ENCODE measurements at places on chromosomes 1 and 21.

- no peak for DNase-seq
Measured at GRCh38 chr1:186559601-186560116, 98.7 kb upstream of the PDC start.

- DNase-seq: no peak
Measured at GRCh38 chr1:224749916-224750315, 133.8 kb downstream of the CNIH3 start.

GRCh38 chr1:118621839-118622238, 366.3 kb downstream of the TBX15 start:
- DNase-seq: no peak

- no peak for DNase-seq
Measured at GRCh38 chr21:43994085-43994484, 18.0 kb upstream of the TRAPPC10 start.

DNA sequence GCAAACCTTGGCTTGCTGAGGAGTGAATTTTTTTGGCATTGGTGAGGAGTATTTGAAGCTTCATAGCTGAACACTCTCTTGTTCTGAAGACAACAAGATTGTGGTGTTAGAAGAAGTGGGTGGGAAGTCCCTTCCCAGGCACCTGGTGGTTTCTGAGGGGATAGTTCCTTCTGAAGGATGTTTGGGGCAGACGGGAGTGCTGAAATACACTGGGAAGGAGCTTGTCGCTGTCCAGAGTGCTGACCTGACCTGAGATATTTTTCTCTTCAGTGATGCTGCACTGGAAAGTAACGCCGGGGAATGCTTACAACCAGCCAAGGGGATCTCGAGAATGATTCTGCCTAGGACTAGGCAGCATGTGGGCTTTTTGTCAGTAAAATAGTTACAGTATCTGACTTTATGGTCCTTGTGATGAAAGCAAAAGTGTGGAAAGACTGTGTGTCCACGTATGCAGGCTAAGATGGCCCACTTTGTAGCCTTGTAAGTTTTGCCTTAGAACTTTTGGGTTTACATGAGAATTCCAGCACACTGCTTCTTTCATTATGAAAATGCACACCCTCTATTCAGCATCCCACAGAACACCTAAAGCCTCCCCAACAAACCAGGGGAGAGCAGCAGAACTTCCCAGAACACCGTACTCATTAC, 33.1 kb upstream of the NFASC start:
- no peak for DNase-seq

DNA sequence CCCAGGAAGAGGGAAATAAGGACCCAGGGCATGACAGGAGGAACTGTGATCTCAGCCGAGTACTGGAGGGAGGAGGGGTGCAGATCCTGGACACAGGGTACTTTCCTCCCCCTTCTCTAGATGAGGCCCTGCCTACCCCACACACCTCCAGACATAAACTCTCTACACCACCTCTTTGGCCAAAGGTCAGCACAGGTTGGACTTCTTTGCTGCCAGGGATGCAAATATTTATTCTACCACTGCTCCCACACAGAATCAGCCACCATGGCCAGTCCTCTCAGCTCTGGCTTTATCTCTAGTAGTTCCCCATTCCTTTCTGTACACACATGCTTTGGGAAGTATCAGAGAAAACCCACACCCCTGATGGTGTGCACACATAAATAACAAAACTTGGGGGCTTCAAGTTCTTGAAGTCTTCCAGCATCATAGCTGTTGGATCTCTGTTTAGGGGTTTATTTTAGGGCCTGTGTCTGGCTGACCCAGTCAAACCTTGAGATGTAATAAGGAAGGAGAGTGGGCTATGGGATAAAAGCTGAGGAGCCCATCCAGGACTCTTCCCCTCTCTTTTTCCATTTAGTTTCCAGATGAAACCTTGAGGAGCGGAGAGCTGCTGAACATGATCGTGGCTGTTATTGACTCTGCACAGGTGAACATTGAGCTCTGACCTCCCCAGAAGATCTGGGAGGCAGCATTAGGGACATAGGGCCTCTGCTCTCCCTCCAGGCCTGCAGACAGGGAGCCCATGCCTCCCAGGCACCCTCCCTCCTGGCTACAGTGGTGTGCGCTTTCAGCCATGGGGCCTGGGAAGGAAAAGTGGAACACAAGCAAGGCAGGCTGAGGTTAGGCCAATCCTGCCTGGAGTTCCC, 6.7 kb upstream of the SLC27A3 start:
- DNase-seq: no peak

GRCh38 chr21:45809421-45809820, 165.9 kb downstream of the PCBP3 start:
- DNase-seq: no peak

- DNase-seq: no peak
Measured at GRCh38 chr1:229411434-229412055, 22.3 kb downstream of the ACTA1 start.

GRCh38 chr1:195251900-195252299, 1356.3 kb downstream of the KCNT2 start:
- no peak for DNase-seq

DNA sequence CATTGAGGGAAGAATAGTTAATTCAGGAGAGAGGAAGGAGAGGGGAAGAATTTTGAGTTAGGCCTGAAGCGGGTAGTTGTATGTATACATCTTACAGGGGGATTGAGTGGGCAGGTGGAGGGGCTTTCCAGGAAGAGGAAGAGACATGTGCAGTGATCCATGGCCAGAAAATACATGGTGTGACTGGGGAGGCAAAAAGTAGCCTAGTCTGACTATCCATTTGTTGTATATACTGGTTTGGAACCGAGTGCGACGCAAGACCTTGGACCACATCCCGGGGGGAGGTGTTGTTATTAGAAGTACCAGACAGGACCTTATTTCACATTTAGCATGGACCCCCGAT, 158.3 kb downstream of the SDCCAG8 start:
- no peak for DNase-seq

DNA sequence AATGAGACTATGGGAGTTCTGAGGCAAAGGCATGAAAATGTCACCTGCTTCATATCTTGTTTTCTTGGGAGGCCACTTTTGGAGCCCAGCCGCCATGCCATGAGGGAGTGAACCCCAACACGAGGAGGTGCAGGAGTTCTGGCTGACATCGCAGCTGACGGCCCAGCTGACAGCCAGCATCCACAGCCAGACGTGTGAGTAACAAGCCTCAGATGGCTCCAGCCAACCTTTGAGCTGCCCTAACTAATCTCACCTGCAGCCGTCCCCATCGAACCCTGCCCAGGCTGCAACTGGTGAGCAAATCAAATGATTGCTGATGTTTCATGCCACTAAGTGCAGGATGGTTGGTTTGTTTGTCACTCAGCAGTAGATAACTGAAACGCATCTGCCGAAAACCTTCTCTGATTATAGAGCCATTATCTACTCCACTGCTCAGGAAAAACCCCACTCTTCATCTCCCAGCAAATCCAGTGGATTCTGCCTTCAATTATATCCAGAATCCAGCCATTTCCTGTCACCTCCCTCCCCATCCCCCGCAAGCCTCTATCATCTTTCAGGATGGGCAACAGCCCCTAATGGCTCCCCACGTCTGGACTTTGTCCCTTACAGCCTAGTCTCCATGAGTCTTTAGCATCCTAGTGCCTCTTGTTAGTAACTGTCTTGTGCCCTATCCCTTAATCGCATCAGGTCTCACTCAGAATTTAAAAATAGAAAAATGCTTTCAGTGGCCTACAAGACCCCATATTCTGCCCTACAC, 18.5 kb upstream of the RAB4A start:
- DNase-seq: no peak

DNA sequence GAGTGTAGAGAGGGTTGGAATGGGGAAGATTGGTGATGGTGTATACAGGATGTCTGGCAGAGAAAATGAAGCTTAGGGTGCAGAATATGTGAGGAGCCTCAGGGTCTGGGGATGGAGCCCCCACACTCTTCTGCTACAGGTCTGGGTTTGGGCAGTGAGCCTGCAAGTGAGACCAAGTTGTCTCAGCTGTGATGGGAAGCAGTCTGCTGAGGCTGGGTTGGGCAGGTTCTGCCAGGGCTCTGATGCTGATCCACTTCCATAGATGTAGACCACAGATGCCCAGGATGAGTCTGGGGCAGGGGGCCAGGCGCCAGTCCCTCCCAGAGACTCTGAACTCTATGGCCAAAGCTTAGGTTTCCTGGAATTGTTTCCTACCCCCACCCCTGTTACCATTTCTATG, 516.9 kb downstream of the PTPRU start:
- DNase-seq: no peak

- no peak for DNase-seq
Measured at GRCh38 chr21:25369524-25370300, 237.6 kb downstream of the MRPL39 start.

DNA sequence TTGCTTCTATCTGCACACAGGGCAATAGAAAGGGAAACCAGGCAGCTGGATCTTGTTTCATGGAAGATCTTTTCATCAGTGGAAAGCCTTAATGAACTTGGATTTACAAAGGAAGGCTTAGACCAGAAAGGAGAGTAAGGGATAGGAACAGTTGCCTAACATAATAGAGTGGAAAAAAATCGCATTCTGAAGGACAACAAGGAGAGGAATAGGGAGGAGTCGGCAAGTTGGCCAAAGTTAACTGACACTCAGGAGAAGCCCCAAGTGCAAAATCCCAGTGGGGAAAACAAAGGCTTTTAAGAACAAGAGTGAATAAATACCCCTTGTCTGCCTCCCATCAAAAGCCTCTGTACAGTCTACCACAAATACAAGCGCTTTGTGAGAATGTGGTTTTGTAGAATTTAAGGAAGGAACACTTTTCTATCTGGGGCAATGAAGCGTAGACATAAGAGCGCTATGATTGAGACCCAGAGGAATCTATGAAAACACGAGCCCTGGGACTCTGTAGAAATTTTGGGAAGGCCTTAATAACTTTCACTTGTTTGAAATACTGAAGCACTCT, 74.1 kb downstream of the ZNF648 start:
- no peak for DNase-seq

DNA sequence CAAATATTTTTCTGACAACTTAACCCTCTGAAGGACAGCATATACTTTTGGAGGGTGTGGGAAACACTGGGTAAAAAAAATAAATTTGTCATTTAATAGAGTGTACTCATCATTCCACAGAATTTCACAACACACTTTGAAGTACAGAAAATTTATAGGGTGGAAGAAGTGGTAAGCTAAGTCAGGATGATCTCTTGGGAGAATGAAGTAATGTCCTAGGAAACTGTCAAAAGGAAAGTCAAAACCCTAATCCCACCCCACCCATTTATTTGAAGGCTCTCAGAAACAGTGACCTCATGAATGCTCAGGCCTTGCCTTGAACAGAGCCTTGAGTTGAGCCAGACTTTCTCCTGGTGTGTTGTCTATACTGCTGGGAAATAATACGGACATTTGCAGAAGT, 7.3 kb upstream of the UAP1 start:
- no peak for DNase-seq

DNA sequence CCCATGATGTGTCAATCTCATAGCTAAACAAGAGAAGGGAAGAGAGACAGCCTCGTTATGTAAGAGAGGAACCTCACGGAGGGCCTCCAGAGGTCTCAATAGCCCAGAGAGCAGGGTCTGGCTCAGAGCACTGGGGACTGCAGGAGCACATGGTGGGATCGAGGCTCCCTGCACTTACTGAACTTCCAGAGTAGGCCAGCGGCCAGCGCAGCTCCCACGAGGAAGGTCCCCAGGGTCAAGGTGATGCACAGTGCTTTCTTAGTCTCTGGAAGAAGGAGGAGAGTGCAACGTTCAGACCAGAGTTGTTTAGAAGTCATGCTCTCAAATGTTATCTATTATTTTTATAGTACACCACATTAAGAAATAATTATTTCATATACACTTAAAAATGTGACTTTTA, 18.6 kb downstream of the TMPRSS2 start:
- no peak for DNase-seq

GRCh38 chr1:28109639-28110038, 21.2 kb upstream of the EYA3 start:
- DNase-seq: no peak

GRCh38 chr1:115651391-115651790, 9.6 kb downstream of the VANGL1 start:
- DNase-seq: no peak

DNA sequence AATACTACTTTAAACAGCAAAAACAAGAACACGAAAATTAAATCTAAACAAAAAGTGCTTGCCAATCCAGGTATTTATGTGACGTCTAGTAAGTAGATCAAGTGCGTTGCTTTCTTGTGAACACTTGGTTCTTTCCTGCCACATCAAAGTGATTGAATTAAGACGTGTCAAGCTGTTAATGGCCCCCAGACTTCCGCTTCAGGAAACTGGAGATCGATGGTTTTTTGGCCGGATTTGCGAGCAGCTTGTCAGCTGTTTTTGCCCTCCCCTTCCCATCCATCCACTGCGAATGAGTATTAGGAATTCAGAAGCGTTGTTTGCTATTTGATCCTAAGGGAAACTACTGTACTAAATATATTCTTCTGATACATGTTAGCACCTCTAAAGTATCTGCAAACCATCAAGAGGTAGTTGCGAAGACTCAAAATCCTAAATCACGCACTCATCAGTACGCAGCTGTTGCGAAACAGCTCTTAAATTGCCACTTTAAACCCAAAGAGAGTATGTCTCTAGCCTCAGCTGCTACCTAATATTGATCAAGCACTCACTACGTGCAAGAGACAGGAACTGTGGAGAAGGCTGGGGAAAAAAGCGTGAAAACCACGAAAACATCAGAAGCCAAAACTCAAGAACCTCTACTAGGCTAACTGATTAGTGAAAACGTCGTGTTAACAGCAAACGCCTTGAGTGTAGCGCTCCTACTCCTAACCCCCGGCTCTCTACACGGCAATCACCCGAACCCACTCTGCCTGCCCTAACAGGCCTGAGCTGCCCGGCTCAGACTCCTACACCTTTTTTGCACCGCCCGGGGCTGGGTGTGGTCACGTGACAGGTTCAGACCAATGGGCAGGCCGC, 473 bp upstream of the BRDT start:
- no peak for DNase-seq

GRCh38 chr1:161378014-161378413, 10.3 kb upstream of the CFAP126 start:
- no peak for DNase-seq

GRCh38 chr1:39947260-39947659, 7.7 kb upstream of the MFSD2A start:
- no peak for DNase-seq

GRCh38 chr1:157085421-157085820, 14.2 kb downstream of the ETV3L start:
- DNase-seq: no peak

DNA sequence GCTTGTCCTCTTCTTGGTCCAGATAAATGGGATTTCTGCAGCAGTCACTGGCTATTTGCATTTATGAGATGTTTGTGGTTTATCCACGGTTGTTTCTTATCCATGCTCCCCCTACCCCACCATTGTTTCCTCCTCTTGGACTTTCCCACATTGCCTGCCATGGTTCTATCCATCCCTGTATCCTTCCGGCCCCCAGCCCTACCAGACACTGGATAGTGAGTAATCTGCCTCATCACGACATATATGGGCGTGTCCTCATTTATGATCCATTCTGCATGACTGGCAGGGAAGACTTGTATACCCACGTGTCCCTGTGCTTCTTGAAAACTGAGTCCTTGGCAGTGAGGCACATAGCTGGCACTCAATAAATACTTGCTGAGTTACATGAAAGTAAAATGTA, 40.1 kb downstream of the CACNA1S start:
- no peak for DNase-seq

Measured in esophagus squamous epithelium (tissue), 5 donors.